KG1 (cell line): ENCODE measurements at places on chromosomes 4 and X.

GRCh38 chrX:12308420-12308819 is 170.1 kb downstream of the FRMPD4 start:
- no peak for DNase-seq

- DNase-seq = no peak
Observed at GRCh38 chr4:95288552-95288951, 260.2 kb downstream of the UNC5C start.

GRCh38 chr4:126853715-126854114 is 779.0 kb upstream of the INTU start:
- DNase-seq = no peak

DNA sequence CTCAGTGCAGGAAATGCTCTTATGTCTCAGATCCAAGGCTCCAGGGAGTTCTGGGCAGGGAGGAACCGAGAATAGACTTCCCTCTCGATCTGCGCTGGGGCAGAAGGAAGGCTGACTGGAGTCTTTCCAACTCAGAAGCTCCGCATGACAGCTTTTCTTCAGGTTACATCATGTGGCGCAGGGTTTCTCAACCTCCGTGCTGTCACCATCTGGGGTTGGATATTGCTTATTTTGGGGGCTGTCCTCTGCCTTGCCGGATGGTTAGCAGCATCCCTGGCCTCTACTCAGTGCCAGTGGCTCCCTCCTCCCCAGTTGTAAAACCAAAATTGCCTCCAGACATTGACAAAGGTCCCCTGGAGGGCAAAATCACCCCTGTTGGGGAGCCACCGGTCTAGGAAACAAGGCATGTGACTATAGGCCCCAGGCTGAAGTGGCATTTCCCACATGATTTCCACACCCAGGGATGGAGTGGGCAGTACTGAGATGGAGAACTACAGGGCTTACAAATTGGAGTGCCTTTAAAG is 21.4 kb downstream of the REELD1 start:
- no peak for DNase-seq
